Sciatic nerve (tissue), 2 donors: ENCODE measurements at places on chromosomes 6 and 20. TPM values are rescaled to one million over a fixed set of nuclear protein-coding genes. Genes with fewer than 3 reads are reported as not detected.

OLIG3 gene
- total RNA-seq, result not detected

TOX2 gene
- total RNA-seq, result 2.1 TPM

PLAGL2 gene
- total RNA-seq, result 7.9 TPM

LCA5 gene
- total RNA-seq, result 11.0 TPM

ELOVL2 gene
- 2.9 TPM for total RNA-seq

VSX1 gene
- not detected for total RNA-seq

DBNDD2 gene
- 49.0 TPM for total RNA-seq

STX11 gene
- total RNA-seq, result 7.1 TPM

FOXQ1 gene
- 1.7 TPM for total RNA-seq

PAK5 gene
- 0.18 TPM for total RNA-seq

- DNase-seq, result no peak
Observed at GRCh38 chr6:146949425-146949824, 254.8 kb upstream of the STXBP5 start.

- no peak for DNase-seq
Observed at GRCh38 chr6:154715446-154715845, 17.8 kb upstream of the SCAF8 start.

GRCh38 chr6:37452522-37452921, 19.5 kb downstream of the CMTR1 start:
- no peak for DNase-seq

GRCh38 chr20:62266851-62267250, 28.5 kb downstream of the OSBPL2 start:
- DNase-seq, result no peak

GRCh38 chr6:136887953-136888352, 34.1 kb upstream of the SLC35D3 start:
- DNase-seq, result no peak

- peak; percentile 51 for DNase-seq
Observed at GRCh38 chr6:43725643-43726580, 38.3 kb upstream of the MRPS18A start.

GRCh38 chr6:104401926-104402325, 457.8 kb downstream of the HACE1 start:
- no peak for DNase-seq

- peak; percentile 80 for DNase-seq
Observed at GRCh38 chr6:30687659-30688431, 1.4 kb upstream of the PPP1R18 start.

- DNase-seq, result no peak
Observed at GRCh38 chr6:84052883-84053241, 19.3 kb downstream of the MRAP2 start.

GRCh38 chr20:50278684-50279531, 88.3 kb downstream of the CEBPB start:
- DNase-seq, result no peak

DNA sequence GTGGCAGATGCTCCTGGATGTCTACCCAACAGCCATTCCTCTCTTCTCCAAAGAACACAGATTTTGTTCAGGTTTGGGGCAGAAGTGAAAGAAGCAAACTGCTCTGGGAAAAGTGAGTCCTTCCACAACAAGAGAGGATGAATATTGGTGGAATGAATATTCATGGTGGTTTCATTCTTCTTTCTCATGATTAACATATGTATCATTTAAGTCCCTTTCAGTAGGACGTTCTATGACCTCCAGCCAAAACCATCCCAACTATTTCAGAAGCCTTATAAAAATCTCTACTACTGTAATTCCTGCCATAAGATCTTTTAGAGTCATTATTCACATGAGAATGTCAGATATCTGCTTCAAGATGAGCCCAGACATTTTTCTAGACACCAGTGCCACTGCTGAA, 44.4 kb downstream of the MDN1 start:
- DNase-seq, result no peak

GRCh38 chr6:129184324-129184723, 301.4 kb downstream of the LAMA2 start:
- no peak for DNase-seq

- DNase-seq, result no peak
Observed at GRCh38 chr20:36632487-36633284, 13.3 kb downstream of the SLA2 start.

DNA sequence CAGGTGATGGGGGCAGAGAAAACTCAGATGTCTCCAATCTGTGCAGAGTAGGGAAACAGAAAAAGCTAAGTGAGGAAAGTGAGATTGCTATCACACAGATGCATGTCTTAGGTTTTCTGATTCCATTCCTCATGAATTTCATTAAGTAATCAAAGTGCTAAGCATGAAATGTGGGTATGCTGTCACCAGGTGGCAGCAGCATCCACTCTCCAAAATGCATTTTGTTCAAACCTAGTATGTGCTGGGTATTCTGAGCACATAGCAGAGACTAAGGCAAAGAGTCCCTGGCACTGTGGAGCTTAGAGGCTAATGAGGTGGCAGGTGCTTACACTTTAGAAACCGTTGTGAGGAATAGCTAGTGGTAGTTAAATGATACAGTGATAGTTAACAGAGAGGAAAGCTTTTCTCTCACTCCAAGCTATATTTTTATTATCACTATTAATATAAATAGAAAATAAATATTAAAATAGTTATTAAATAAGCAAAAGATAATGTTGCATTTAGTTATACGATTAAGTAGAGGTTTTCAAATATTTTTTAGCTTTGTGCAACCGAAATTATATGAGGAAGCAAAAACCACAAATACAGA, 179.5 kb downstream of the CDH26 start:
- no peak for DNase-seq

DNA sequence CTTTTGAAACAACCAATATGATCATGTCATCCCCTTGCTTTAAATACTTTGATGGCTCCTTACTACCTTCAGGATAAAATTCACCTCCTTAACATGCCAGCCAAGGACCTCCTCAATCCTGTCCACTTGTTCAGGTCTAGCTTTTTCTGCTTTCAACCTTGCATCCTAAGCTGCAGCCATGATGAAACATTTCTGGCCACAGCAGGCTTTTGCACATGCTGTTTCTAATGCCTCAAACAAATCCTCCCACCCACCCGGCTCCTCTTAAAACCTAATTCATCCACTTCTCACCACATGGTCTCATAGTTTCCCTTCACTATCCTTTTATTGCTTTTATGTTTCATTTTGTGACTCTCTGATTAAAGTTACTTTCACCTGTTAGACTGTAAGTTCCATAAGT, 124.6 kb downstream of the MYB start:
- DNase-seq, result no peak

- peak; percentile 90 for DNase-seq
Observed at GRCh38 chr20:31547017-31547675, 32.9 kb downstream of the HM13 start.

DNA sequence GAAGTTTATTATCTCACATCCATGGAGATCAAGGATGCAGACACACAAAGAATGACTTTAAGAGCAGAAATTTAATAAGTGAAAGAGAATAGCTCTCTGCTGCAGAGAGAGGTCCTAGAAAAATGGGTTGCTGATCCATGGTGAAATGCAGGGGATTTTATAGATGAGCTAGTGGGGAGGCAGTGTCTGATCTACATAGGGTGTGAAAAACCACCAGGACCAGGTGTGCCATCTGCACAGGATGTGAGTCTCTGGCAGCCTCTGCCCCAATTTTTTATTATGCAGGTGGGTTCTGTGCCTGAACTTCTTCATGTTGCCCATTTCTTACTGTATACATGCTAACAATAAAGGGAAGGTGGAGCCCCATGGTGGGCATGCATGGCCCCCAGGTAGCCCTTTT, 19.9 kb upstream of the NANP start:
- DNase-seq, result no peak

DNA sequence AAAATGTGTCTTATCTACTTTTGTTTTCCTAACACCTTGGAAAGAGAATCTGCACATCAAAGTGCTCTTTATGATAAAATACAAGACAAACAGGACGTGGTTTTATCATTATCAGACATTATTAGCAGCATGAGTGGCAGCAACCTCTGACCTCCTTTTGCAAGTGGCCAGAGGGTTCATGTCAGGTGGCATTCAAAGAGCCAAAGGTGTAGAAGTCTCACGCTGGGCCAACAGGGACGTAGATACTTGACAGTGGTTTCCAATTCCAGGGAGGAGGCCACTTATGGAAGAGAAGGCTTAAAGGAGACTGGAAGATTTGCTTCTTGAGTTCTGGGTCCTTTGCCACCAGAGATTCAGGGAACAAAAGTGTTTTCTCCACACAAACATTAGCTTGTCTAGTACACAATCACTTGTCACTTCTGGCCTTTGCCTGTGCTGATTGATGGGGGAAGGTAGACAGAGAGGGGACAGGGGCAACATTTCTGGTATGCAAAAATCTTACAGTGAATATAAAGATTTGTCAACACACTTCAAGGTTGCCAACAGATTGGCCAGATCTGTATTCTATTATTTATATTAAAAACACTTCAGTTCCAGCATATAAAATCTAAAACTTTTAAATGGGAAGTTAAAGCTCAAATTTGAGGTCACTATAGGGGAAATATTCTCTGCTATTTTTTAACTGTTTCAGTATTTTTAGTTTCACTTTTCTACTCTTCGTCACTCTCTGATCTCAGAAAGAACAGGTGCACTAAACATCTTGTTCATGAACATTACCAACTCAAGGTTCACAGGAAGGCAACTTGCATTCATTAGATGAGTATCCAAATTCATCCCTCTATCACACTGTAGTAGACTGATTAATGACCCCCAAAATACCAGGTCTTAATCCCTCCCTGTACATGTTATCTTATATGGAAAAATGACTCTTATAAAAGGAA, 52.1 kb upstream of the FBXO30 start:
- no peak for DNase-seq

GRCh38 chr20:46010491-46011391, 2.0 kb downstream of the MMP9 start:
- DNase-seq, result no peak

GRCh38 chr6:72677740-72678139, 55.9 kb downstream of the KCNQ5 start:
- no peak for DNase-seq

DNA sequence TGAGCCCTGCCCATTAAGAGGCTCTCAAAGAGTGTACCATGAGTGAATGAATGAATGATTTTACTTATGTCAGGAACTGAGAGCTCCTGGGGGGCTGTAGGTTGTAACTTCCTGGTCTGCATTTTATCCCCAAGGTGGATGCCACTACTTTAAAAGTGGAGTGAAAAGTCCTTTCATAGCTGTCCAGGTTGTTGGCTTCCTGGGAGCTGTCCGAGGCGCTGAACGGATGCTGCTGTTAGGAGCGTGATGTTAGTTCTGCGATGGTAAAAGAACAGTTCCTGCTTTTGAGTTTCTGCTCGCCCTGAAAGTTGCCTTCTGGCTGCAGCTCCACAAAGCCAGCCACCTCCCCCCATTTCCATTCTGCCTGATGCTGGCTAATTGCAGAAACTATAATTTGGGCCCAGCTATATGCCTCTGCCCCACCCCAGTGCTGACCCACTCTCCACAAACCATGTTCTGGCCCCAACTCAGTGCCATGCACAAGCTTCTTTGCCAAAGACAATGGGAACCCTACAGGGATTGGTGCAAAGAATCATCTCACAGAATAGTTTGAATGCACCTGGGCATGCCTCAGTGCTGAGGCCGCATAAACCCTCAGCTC, 330.9 kb upstream of the CDH4 start:
- DNase-seq, result no peak

GRCh38 chr6:36862164-36862847, 12.3 kb downstream of the PPIL1 start:
- no peak for DNase-seq

GRCh38 chr6:107353773-107354382, 105.5 kb downstream of the PDSS2 start:
- DNase-seq, result no peak

DNA sequence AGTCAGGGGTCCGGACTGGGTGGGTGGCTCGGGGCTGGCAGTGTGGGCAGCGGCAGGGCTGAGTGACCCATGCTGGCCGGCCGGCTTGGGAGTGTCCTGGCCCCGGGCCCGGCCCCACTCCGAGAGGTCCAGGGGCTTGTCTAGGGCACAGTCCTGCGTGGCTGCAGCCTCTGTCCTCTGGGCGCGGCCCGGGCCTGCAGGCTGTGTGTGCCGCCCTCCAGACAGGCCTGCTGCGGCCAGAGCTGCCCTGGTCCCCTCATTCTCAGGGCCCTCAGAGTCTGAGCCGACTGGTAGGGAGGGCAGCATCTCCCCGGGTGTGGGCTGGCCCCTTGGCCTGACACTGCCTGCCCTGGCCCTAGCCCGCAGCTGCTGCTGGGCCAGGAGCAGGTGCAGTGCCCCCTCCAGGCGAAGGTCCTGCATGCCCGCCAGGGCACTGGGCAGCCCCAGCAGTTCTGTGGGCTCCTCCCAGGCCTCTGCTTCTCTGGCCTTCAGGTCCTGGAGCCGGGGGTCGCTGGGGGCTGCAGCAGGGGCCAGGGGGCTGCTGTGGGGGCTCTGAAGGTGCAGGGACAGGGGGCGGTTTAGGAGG, 6.9 kb upstream of the CABLES2 start:
- DNase-seq, result no peak

DNA sequence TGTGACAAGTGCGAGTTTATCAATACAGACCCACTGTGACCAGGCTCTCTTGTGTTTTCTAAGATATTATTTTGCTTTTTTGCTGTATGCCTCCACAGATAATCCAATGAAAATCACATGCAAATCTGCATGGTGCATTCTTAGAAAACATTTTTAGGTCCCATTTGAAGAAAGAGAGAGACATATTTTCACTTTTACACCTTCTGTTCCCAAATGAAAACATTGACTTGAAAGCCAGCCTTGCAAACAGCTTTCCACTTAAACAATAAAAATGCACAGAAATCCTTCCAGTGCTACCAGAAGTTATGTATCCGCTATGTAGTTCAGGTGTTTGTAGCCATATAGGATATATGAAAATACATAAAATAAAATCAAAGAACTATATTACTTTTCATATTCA, 618.0 kb downstream of the CDH26 start:
- DNase-seq, result no peak

DNA sequence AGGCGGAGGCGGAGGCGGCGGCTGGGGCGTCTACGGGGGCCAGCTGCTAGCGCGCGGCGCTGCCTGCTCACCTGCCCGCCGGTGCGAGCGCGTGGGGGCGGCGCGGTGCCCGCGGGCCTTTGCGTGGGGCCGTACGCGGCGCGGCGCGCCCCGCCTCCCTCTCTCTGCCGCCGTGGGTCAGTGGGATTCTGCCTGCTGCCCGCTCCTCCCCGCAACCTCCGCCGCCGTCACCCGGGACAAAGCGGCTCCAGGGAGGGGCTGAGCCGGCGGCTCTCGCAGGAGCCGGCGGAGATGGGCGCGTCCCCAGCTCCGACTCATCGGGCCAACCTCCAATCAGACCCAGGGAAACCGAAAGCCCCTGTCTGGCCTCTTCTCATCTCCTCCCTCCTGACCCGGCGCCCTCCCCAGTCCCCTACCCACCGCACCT, at the start of gene RCAN2:
RCAN2 (minus strand) TSS at position 249 of the 427 bp plus-strand sequence.
- DNase-seq, result peak; percentile 70
